ENCODE measurements at places on chromosomes 1 and 21.

DNA sequence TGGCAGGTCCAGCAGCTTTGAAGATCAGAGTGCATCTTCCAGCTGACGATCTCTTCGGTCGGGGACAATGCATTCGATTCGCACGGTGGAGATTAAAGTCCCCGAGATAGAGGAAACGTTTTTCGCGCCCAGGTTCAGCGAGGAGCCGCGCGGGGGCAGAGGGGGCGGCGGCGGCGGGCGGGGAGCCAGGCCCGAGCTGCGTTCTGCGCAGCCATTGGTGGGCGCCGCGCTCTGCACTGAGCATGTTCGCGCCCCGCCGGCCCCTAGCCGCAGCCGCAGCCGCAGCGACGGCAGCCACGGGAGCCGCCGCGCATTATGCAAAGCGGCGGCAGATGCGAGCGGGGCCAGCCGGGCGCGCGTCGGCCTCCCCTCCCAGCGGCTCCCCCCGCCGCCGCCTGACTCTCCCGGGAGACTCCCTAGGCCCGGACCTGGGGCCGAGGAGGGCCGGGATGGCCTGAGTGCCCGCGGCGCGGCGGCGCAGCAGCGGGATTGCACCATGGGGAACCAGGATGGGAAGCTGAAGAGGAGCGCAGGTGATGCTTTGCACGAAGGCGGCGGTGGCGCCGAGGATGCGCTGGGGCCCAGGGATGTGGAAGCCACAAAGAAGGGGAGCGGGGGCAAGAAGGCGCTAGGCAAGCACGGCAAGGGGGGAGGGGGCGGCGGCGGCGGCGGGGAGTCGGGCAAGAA is at the start of gene FMN2:
Gene FMN2 (plus strand): TSS at position 270 of the 687 bp plus-strand sequence. CDS start 227 bp downstream, at position 497.
- DNase-seq: peak; percentile 92

DNA sequence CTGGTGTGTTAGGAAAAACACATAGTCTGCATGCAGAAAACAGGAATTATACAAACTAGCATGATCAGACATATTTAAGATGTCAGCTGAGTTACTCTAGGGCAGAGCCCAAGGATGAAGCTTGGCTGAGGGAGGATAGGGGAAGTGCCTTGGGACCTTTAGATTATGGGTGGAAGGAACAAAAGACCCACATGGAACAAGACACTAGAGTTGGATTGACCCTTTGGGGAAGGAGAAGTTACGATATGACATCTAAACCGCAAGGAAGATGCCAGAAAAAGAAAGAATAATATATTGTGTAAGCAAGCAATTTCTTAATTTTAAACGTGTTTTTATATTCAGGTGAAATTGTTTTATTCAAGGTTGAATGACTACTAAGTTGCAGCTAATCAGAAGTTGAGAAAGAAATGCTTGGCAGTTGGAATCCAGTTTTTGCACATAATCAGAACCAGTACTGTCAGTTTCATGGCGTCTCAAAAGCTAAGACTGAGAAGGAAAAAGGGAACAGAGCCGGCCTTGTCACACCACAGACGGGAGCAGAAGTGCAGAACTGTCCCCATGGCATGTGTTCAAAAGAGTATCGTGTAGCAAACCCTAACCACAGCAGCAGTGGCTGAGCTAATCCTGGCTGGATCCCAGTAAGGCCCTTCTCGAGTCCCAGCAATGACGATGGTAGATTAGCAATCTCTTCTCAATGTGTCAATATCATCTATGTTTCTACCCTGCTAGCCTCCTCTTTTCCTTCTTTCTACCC is 31.2 kb upstream of the IFNAR2 start:
- DNase-seq: no peak

GRCh38 chr1:55898181-55898580 is 681.2 kb downstream of the PLPP3 start:
- no peak for DNase-seq

GRCh38 chr1:36506276-36506920 is 23.7 kb upstream of the CSF3R start:
- no peak for DNase-seq

- no peak for DNase-seq
Observed at GRCh38 chr1:2554621-2555387, 1.4 kb upstream of the TNFRSF14 start.

- no peak for DNase-seq
Observed at GRCh38 chr21:35026617-35027562, 22.2 kb downstream of the RUNX1 start.

DNA sequence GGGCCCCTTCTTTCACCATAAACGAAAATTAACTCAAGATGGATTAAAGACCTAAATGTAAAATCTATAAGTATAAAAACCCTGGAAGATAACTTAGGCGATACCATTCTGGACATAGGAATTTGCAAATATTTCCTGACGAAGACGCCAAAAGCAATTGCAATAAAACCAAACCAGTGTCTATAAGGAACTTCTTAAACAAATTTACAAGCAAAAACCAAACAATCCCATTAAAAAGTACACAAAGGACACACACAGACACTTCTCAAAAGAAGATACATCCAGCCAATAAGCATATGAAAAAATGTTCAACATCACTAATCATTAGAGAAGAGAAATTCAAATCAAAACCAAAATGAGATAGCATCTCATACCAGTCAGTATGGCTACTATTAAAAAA is 78.8 kb upstream of the C1orf105 start:
- no peak for DNase-seq

DNA sequence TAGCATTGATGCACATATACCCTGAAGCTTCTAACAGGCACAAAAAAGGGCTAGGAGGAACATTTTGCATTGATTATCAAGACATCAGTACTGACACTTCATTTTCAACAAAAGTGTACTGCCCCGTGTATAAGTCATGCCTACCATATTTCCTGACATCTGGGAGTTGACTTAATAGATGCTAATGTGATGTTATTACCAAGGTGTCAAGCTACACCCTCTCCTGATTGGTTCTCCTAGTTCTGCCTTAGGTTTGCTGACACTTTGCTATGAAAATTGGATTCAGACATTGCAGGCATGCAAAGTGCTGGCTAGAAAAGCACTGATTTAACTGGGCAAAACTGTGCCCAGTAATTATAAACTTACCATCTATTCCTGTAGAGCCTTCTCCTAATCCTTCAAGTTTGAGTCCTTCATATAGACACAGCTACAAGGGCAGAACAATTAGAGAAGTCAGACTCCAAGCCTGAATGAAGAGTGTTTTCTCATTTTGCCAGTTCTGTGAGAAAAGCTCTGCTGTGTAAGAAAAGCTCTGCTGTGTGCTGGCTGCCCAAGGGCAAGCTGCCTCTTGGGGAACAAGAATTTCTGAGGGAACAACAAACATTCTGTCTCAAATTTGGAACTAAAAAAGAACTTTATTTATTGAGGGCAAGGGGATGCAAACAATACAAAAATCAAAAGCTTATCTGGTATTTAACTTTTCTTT is 11.2 kb downstream of the S100A10 start:
- no peak for DNase-seq

- DNase-seq: no peak
Observed at GRCh38 chr1:153246018-153246417, 13.5 kb upstream of the LORICRIN start.

DNA sequence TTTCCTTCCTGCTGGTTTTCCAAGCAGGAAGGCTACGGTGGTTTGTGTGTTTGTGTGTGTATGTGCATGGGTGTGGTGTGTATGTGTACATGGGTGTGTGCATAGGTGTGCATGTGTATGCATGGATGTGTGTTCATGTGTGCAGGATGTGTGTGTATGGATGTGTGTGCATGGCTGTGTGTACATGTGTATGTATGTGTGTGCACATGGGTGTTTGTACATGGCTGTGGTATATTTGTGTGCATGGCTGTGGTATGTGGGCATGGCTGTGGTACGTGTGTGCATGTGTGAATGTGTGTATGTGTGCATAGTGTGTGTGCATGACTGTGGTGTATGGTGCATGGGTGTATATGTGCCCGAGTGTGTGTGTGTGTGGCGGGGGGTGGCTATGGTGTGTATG is 12.3 kb downstream of the C1orf94 start:
- DNase-seq: no peak

- DNase-seq: peak; percentile 84
Observed at GRCh38 chr1:46687093-46687659, 15.5 kb downstream of the TEX38 start.

- DNase-seq: no peak
Observed at GRCh38 chr1:80566867-80567266, 1233.9 kb upstream of the ADGRL2 start.

DNA sequence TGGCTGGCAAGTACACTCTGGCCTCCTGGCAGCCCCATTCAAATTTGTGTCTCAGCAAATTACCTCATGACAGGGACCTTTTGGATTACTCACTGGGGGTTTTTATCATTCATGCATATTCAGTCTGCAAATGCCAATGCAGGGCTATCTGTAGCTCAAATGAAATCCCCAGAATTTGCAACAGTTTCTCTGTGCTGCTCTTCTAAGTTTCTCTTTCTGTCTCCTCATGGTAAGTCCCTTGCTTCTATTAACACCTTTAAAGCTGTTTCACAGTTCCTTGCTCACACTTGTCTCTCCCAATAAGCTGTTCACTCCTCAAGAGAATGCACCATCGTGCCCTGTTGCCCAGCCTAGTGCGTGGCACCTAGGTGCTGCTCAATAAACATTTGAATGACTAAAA is 3.3 kb upstream of the FAM78B start:
- DNase-seq: no peak

GRCh38 chr1:90198616-90199332 is 203.9 kb downstream of the ZNF326 start:
- DNase-seq: no peak

DNA sequence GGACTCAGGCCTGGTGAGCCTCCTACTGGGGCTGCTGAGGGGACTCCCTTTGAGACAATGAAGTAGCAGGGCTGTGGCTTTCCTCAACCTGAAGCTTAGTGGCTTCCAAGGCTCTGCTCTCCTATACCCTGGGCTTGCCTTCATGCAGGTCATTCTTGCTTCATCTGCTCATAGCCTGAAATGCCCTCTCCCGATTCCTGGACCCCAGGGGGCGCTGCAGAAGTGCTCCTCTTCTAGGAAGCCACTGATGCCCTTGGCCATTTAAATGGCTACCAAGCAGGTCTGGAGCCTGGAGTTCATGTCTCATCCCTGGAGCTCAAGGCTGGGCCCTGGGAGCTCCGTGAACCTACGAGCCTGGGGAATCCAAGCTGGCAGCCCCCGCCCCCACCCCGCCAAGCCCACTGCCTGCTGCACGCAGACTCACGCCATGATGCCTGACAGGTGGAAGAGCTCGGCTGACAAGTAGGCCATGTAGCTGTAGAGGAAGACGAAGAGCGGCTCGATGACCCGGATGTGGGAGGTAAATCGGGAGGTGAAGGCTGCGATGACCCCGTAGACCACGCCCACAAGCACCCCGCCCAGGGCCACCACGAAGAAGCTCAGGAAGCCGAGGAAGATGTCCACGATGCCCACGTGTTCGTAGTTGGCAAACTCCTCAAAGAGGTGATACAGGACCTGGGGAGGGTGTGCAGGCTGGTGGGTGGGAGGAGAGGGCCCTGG is 45.7 kb downstream of the SLC9A1 start:
- peak; percentile 26 for DNase-seq

DNA sequence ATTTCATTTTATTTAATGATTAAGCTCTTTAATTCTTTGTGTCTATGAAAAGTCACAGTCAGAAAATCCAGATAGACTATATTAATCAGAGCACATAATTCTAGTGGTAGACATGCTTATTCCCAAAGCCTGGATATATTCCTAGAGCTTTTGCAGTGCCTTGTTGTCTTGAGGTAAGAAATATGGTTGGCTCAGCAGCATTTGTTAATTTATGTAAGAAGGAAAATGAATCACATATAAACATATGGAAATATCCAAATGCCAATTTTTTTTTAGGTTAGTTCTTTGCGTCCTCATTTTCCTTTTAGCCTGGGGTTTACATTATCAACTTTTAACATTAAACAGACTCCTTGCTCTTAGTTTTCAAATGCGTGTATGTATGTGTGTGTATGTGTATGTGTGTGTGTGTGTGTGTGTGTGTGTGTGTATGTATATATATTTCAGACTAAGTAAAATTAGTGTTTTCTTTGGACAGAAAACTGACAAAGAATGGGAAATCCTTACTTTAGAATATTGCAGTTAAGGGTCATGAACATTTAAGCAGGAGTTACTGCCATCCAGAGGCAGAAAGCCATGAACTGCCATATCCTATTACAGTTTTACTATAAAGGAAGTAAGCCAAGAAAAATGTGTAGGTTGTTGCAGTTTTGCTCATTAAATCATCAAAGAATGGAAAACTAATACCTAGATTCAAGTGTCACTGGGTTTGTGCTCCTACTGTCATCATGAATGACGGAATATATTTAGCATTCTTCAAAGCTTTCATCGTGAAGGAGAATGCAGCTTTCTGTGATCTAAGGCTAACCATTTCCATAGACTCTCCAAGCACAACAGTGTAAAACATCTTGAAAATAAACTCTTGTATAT is 477.1 kb upstream of the NR5A2 start:
- no peak for DNase-seq

- DNase-seq: peak; percentile 28
Observed at GRCh38 chr1:54456921-54457529, 50.8 kb upstream of the SSBP3 start.

DNA sequence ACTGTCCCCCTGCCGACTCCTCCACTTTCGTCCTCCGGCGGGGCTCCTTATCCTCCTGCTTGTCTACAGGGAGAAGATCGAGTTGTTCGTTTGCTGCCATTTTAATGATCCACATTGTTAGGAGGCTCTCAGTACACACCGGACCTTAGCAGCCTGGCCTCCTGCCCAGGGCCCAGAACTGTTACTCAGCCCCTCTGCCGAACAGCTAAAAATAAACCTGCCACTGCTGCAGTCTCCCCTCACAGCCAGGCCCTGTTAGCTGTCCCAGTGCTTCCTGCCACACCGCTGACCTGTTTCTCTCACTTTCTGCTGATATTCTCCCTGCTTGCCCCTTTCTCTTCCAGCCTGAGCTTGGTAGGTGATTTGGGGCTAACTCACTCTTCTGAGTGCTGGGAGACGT is 8.3 kb downstream of the MAPKAPK2 start:
- DNase-seq: peak; percentile 69

DNA sequence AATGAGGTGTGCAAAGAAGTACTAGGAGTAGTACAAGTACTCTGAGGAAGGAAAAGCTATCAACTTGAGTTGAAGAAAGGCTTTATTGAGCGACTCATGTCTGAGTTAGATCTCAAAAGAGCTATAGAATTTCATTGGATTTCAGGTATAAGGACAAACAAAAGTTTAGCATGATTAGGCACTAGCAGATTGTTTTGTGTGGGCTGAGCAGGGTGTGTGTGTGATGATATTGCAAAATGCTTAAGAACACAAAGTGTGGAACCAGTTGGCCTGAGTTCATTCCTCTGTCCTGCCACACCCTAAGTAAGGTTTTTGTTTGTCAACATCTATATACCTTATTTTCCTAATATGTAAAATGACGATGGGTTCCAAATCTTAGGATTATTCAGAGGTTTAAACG is 158.9 kb downstream of the KCNK2 start:
- DNase-seq: no peak

- no peak for DNase-seq
Observed at GRCh38 chr1:36706416-36706815, 223.7 kb upstream of the CSF3R start.

DNA sequence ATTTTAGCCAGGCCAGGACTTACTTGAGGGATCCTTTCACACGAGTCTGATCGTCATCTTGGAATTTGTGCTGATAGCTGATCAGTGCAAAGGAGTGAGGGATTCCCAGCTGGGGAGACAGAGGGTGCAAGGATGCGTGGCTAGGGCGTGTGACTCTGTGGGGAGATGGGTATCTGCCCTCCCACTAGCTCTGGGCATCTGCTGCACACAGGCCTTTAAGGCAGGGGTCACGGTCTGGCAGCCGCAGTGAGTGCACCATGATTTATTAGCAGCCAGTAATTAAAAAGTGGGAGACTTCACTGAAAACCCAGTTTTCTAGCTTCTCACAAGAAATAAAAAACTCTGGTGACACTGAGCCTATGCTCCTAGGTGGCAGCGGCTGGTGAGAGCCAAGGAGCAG is 20.4 kb downstream of the THAP3 start:
- DNase-seq: no peak

- DNase-seq: no peak
Observed at GRCh38 chr1:41286486-41286885, 44.4 kb upstream of the SCMH1 start.

Data from MG63 (cell line).